H1 (cell line): ENCODE measurements at places on chromosomes 2 and 18.
A peak's percentile ranks its signal among the peaks of the same experiment; 100 is the strongest.

- no peaks in the 10 kb centered on the region for H3K27me3 ChIP-seq
- no peak overlapping the region for H3K27ac ChIP-seq
Observed at GRCh38 chr18:60554967-60555366, 182.4 kb upstream of the MC4R start.

GRCh38 chr18:60358516-60358915 lies 14.1 kb downstream of the MC4R start:
- no peak overlapping the region for H3K27ac ChIP-seq
- DNase-seq, result no peak
- H3K4me3 ChIP-seq, result no peak overlapping the region
- no peaks in the 10 kb centered on the region for H3K36me3 ChIP-seq
- no peaks in the 10 kb centered on the region for H3K4me1 ChIP-seq

GRCh38 chr18:49529596-49529995 lies 32.3 kb upstream of the LIPG start:
- H3K27ac ChIP-seq, result no peak overlapping the region
- H3K4me3 ChIP-seq, result no peak overlapping the region
- no peaks in the 10 kb centered on the region for H3K4me1 ChIP-seq
- DNase-seq, result no peak

DNA sequence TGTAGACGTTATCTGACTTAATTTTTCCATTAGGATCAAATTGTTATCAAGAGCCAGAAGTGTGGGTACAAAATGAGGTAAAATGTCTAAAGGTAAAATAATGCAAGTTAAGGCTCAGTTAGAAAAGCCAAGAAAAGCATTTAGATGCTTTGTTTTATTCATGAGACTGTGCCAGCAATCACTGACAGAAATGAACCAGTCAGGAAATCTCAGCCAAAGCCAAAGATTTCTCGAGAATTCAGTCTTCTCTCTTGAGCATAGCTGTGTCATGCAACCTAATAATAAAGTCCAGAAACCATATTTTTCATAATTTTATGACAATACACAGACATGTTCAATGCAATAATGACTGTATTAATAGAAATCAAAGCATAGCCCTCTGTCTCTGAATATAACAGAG lies 43.5 kb upstream of the ZNF397 start:
- H3K4me3 ChIP-seq, result no peak overlapping the region
- no peak overlapping the region for H3K27ac ChIP-seq
- H3K4me1 ChIP-seq, result peaks cover 2% of the 10 kb centered on the region
- no peaks in the 10 kb centered on the region for H3K27me3 ChIP-seq
- H3K36me3 ChIP-seq, result no peaks in the 10 kb centered on the region
- DNase-seq, result no peak

DNA sequence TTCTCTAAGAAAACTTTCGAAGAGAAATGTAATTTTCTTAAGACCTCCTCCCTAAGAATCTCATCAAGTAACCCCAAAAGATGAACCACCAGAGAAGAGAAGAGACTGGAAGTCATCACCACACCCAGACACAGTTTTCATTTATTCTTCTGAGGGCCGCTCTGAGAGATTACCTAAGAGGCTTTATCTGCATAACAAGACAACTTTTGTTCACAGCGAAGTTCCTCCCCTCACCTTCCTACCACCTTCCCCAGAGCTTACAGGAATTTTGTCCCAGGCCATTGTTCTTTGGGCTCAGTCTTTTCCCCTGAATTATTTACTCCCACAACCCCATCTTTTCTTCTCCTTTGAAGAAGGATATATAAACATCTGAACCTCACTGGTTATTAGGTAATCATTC lies 92.8 kb downstream of the AKAIN1 start:
- H3K36me3 ChIP-seq, result no peaks in the 10 kb centered on the region
- no peak overlapping the region for H3K4me3 ChIP-seq
- H3K27me3 ChIP-seq, result no peaks in the 10 kb centered on the region
- DNase-seq, result peak; percentile 44

DNA sequence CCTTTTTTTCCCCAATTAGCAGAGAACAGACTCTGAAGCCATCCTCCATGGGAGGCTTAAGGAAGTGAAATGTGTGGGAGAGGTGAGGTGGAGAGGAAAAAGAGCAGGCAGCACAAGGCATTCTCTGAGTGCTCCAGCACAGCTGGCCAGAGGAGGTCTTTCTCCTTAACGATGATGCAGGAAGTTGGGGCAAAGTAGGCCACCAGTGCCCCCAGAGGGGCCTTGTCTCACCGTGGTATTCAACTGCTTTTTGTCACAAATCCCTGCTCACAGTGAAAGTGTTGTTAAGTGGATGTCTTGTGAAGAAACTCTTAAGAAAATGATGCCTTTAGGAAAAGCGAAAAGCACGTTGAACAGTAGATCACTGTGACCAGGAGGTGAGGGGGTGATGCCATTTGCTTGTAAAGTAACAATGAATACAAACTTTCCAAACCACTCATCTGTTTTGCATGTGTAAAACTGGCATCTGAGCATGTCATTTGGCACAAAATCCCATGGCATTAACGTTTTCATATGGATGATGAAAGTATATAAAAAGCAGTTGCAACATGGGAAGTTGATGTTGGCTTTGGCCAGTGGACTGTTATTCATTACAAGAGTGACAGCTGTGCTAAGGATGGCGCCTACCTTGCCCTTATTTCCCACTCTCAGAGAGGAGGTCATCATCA lies 49.2 kb upstream of the CDC42EP3 start:
- H3K36me3 ChIP-seq, result no peaks in the 10 kb centered on the region
- H3K4me1 ChIP-seq, result no peaks in the 10 kb centered on the region
- no peak for DNase-seq
- no peak overlapping the region for H3K4me3 ChIP-seq
- no peaks in the 10 kb centered on the region for H3K27me3 ChIP-seq

DNA sequence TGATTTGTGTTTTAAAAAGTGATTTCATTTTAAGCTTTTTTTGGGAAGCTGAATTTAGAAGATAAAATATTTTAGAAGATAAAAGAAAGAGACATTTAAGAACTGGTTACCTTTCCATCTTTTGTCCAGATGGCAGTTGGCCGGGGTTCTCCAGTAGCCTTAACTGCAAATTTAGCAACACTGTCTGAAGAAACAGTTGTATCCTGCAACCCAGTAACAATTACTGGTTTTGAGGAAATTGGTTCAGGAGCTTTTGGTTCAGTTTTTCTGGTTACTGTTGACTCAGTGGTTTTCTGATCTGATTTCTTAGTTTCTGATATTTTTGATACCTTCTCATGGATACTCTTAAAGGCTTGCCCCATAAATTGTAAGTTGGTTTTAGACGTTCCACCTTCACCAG lies 49.9 kb downstream of the PLEKHA3 start:
- no peak overlapping the region for H3K27ac ChIP-seq
- H3K27me3 ChIP-seq, result no peaks in the 10 kb centered on the region
- H3K36me3 ChIP-seq, result no peaks in the 10 kb centered on the region; the same call in 1 of the 2 replicates
- DNase-seq, result no peak
- peaks cover 3% of the 10 kb centered on the region for H3K4me1 ChIP-seq
